ENCODE measurements at places on chromosomes 4 and X.

- DNase-seq = no peak
These were observed 30.2 kb downstream of the AGA start for GRCh38 chr4:177411996-177412395.

DNA sequence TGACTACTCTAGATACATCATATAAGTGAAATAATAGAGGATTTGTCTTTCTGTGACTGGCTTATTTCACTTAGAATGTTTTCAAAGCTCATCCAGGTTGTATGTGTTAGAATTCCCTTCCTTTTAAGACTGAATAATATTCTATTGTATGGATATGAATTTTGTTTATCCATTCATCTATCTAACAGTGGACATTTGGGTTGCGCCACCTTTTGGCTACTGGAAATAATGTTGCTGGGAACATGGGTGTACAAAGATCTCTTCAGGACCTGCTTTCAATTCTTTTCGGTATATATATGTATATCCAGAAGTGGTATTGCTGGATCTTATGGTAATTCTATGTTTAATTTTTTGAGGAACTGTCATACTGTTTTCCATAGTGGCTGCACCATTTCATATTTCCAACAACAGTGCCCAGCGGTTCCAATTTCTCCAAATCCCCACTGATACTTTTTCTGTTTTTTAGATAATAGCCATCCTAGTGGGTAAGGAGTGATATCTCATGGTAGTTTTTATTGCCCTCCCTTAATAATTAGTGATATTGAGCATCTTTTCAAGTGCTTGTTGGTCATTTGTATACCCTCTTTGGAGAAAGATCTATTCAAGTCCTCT lies 3.4 kb upstream of the SCD5 start:
- DNase-seq = no peak

- DNase-seq = no peak
These were observed 178.4 kb upstream of the GPRIN3 start for GRCh38 chr4:89486042-89486441.

DNA sequence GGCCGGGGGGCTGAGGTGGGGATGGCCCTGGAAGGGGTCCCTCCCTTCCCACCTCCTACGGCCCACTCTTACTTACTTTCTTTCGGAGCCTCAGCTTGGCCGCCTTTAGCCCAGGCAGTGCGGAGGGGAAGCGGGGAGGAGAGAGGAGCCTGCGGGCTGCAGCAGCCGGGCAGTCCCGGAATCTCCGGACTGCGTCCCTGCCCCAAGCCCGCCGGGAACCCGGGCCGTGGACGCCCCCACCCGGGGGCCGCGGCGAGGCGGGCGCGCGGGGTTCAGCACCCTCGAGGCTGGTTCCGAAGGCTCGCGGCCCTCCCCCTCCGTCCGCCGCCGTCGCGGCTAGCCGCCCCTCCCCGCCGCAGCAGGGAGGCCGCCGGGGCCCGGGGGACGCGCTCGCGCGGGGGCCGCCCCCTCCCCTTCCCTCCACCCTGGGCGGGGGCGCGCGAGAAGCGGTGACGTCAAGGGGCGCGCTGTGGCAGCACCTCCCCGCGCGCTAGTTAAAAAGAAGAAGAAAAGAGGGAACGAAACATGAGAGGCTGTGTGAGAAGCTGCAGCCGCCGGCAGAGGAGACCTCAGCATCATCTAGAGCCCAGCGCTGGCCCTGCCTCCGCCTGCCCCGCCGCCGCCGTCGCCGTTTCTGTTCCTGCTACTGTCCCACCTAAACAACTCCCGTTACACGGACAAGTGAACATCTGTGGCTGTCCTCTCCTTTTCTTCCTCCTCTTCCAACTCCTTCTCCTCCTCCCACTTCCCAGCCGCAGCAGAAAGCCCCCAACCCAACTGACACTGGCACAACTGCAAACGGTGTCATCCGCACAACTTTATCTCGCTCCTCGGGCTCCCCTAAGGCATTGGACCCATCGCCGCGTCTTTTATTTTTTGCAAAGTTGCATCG lies at the start of gene HHIP:
Gene HHIP (plus strand): TSS at position 526 of the 892 bp plus-strand sequence. CDS start 520 bp downstream, outside the sequence.
- peak; percentile 83 for DNase-seq

DNA sequence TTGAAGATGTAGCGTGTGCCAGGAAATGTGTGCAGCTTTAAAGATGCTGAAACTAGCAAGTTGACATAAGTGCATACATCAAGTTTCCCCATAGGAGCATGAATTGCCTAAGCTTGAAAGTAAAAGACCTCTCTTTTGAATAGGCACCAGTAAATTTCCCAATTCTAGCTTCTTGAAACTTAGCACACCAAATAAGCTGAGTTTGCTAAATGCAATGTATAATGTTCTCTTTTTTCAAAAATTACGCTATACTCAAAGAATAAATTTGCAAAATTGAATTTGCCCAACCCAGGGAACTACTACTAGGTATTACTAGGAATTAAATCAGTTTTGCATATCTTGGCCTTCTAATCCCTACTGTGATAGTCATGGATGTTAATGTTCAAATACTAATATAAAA lies 923.9 kb upstream of the LCORL start:
- DNase-seq = no peak

DNA sequence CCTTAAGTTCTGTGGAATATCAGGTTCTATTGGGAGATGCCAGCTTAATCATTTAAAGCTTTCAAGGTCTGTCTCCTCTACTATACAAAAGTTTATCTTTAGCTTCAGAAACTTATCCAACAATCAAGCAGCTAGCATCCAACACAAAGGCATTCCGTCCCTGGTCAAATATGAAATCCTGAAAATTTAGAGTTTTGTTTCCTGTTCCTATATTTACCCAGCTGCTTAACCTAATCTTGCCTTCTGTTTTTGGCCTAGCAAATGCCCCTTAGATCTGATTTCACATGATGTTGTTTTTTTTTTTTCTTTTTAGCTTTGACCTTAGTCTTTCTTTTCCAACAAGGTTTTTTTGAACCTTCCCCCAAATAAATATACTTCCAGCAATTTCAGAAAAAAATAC lies 33.8 kb downstream of the FAM13A start:
- no peak for DNase-seq

GRCh38 chrX:72624194-72624593 lies 51.6 kb upstream of the HDAC8 start:
- no peak for DNase-seq

DNA sequence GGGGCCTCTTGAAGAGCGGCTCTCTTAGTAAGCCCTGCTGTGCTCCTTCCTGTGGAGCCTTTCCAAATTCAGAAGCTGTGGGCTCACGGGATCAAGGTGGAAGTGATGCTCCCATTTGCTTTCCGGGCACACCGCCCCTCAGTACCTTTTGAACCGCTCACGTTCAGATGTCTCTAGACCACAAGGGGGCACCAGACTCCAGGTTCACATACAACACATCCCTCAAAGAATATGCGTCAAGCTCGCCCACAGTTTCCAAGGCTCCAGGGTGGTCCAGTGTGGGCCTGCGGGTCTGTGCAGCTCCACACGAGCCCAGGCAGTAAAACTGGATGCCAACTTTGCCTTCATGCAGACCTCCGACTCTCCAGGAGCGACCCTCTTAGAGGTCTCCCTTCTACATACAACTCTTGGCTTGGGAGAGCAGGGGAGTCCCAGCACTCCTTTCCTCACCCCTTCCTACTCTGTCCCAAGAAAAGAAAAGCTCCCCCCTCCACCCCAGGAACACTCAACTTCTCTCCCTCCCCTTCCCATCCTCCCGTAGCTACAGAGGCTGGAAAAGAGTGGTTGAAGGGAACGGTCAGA lies 11.0 kb downstream of the SUPT20HL1 start:
- peak; percentile 94 for DNase-seq

GRCh38 chrX:155148724-155149537 lies 67.3 kb upstream of the VBP1 start:
- peak; percentile 74 for DNase-seq

GRCh38 chr4:1171311-1172227 lies 814 bp downstream of the SPON2 start:
- peak; percentile 82 for DNase-seq

GRCh38 chrX:151633157-151633556 lies 62.1 kb upstream of the PRRG3 start:
- no peak for DNase-seq

DNA sequence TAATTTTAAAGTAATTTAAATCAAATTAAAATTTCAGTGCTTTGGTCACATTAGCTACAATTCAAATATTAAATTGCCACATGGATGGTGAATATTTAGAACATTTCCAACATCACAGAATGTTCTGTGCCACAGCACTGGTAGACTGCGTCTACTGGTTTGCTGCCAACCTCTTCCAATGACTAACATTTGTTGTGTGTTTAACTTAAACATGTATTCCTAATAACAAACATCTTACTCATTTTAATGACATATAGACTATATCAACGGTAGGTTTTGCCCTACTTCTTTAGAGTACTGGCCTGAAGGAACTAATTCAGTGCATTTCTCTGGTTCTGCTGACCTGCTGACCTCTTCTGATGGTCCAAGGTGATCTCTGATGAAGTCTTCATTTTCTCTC lies 157.6 kb downstream of the DCK start:
- no peak for DNase-seq

GRCh38 chrX:23317799-23318724 lies 16.6 kb upstream of the PTCHD1 start:
- peak; percentile 88 for DNase-seq

- no peak for DNase-seq
These were observed 163.2 kb downstream of the ANK2 start for GRCh38 chr4:113212613-113213012.

DNA sequence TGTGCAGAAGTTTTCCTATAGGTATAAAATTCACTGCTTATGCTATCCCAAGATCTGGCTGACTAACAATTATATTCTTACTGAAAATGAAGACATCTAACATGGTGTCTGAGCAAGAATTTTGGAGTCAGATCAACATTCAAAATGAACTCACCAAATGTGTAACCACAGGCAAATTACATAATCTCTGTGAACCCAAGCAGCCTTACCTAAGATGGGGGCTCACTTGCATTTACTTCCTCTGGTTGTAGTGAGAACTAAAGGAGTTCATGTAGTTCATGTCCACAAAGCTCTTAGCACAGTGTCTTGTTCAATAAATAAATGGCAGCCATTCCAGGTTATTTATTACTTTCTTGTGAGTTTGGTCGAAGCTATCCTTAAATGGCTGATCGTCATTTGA lies 163.9 kb upstream of the LCORL start:
- no peak for DNase-seq

GRCh38 chr4:8024073-8024786 lies 84.6 kb upstream of the AFAP1 start:
- no peak for DNase-seq

DNA sequence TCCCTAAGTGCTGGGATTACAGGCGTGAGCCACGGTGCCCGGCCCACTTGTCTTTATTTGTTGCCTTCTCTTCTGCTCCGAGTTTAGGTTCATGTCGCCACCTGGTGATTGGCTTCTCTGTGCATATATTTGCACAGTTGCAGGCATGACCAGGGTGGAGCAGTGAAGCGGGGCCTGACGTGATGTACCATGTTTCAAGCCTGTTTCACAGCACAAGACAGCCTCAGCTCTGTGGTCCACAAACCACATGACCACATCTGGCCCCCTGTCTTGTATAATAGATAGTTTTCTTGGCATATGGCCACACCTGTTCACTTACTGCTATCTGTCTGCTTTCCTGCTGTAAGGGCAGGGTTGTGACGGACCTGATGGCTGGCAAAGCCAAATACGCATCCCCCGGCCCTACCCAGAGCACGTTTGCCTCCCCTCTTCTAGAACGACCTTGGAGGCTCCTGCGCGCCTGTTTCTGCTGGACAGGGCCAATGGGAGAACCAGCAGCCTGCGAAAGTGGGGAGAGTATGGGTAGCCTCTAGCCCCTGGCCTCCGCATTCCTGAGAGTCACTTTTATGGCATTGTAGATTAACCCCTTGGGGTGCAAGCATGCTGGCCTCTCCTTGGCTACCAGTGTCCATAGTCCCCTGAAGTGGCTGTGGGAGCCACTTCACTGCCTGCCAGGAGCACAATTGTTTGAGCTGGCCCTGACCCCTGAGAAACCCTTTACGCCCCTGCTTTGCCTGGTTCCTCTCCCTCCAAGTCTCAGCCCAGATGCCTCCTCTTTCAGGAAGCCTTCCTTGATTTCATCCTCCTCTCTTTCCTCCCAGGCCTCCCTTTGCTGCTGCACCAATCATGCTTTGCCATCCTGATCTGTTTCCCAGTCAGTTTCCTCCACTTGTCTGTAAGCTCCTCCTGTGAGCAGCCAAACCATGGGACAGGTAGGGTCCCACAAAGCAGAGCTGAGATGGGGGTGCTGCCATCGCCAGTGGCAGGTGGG lies 6.0 kb upstream of the SH3TC1 start:
- DNase-seq = no peak

DNA sequence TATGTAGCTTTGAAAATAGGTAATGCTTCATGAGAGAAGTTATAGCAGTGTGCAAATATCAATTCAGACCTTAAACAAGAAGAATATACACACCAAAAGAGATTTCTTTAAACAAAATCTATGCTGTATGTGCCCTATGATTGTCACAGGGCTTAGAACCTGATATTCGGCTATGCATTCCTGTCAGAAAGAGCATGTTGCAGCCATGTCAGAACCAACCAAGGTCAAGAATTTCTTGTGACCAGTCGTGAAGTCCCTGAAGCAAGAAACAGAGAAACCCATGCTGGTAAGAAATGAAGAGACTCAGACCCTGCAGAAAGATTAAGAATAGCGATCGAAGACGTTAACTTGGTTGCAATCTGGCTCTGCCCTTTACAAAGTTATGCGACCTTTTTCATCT lies 210.3 kb upstream of the SPIN4 start:
- DNase-seq = no peak

- peak; percentile 68 for DNase-seq
These were observed 13.5 kb downstream of the LETM1 start for GRCh38 chr4:1842339-1842895.

GRCh38 chrX:149871940-149872339 lies 9.0 kb upstream of the MAGEA8 start:
- peak; percentile 81 for DNase-seq

- DNase-seq = no peak
These were observed 24.2 kb downstream of the PCDH7 start for GRCh38 chr4:30744386-30744785.

DNA sequence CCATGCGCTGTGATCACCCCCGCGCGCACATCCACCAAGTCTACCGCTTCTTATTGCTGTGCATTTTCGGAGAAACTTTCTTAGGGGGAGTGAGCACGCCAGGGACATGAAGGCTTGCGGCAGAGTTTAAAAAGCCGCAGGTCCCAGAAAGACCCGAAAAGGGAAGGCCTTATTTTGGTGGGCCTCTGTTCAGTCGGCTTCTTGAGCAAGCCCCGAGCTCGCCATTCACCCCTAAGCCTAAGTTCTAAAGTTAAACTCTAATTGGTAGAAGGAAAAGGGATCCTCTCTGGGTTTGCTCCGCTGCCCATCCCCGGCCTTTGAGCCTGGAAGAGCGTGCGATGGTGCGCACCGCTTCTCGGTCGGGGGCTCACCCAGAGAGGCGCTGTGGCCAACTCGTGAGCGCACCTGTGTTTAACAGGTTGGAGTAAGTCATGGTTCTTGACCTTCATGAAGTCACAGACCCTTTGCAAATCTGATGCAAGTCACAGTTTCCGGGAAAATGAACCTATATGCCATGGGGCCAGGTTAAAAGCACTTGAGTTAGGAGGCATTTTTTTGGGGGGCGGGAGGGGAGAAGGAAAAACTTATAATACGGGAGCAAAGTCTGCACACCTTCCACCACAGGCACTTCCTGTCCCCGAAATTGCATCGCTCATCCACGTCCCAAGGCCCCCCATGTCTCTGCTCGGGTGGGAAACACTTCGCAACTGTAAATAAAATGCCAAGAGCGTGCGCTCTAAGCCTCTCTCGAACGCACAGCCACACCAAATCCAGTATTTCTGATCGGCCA lies 1.9 kb downstream of the PHOX2B start:
- peak; percentile 66 for DNase-seq
